DMS153 (cell line): ENCODE measurements at places on chromosomes 6 and 20.
A peak's percentile ranks its signal among the peaks of the same experiment; 100 is the strongest.

- DNase-seq = no peak
These were observed 131.7 kb downstream of the ARHGAP18 start for GRCh38 chr6:129578315-129578714.

GRCh38 chr6:56268266-56268665 lies 20.9 kb upstream of the COL21A1 start:
- DNase-seq = no peak

GRCh38 chr6:7818257-7819214 lies 92.1 kb downstream of the TXNDC5 start:
- DNase-seq = no peak

DNA sequence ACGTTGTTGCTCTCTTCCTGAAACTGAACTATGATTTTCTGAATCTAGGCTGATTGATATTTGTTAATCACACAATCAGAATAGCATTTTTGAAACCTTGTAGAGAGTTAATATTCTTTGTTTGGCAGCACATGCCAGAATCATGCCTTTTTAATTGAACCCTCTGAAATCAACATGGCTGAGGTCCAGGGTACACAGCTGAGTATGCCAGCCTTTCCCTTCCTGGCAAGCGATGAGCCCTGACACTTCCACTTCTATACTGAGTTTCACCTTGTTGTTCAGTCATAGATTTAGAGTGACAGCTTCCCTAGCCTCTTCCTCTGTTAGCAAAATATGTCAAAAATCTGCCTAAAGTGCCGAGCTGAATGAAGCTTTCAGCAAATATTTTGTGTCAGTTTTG lies 6.8 kb downstream of the HDDC2 start:
- DNase-seq = no peak

DNA sequence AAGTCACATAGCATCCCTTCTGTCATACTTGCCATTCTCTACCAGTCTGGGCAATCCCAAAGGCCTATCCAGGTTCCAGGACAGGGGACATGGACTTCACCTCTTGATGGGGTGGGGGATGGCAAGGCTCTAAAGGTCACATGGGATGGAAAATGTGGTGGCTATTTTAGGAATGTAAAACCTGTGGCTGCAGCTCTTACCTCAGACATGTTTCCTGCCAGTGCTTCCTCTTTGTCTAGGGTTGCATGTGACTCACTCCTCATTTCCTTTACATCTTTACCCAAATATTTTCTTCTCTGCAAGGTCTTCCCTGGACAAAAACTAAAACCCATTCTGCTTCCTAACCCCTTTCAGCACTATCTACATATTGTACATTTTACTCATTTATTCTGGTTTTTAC lies 135.7 kb downstream of the BTBD3 start:
- DNase-seq = peak; percentile 15

- no peak for DNase-seq
These were observed 269.9 kb downstream of the BCKDHB start for GRCh38 chr6:80376411-80376810.

- no peak for DNase-seq
These were observed 118.3 kb downstream of the SLC24A3 start for GRCh38 chr20:19330731-19331130.

GRCh38 chr6:105587349-105588122 lies 184.7 kb upstream of the PREP start:
- DNase-seq = no peak

- DNase-seq = no peak
These were observed 268.0 kb downstream of the TFAP2A start for GRCh38 chr6:10146715-10147451.

- no peak for DNase-seq
These were observed 84.9 kb downstream of the THBS2 start for GRCh38 chr6:169168706-169169105.

GRCh38 chr6:3696525-3697088 lies 54.9 kb downstream of the PXDC1 start:
- DNase-seq = no peak

GRCh38 chr6:101626269-101626668 lies 232.8 kb downstream of the GRIK2 start:
- no peak for DNase-seq

DNA sequence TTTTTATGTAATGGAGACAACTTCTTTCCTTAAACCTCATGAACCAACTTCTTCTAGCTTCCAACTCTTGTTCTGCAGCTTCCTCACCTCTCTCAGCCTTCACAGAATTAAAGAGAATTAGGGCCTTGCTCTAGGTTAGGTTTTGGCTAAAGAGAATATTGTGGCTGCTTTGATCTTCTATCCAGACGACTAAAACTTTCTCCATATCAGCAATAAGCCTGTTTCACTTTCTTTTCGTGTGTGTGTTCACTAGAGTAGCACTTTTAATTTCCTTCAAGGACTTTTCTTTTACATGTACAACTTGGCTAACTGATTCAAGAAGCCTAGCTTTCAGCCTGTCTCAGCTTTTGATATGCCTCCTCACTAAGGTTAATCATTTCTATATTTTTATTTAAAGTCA lies 596.1 kb upstream of the NRSN1 start:
- DNase-seq = no peak

GRCh38 chr6:136249336-136249735 lies 775 bp downstream of the MTFR2 start:
- no peak for DNase-seq

DNA sequence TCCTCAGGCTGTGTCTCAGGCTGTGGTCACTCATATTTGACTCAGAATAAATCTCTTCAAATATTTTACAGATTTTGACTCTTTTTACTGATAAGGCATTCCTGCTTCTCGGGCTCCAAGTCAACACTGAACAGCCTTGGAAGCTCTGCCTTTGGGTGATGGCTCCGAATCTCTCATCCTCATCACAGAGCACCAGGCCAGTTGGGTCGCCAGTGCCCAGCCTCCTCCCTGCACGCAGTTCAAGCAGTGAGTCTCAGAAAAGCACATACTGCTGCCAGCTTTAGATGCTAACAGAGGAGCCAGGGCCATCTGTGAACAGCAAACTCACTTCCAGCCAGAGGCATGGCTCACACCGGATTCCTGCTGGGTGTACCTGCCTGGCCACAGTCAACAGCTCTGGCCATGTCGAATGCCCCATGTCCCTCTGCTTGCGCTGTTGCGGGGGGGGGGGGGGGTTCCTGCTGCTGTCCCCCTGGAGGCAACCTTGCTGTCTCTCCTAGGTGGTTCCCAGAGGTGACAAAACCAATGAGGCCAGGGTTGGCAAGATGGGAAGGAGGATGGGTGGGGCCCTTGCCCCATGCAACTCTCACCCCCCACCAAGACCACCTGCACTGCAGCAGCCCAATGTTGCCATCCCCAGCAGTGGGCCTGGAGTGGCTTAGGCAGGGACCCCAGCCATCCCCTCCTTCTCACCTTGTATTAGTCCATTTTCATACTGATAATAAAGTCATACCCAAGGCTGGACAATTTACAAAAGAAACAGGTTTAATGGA lies 248.8 kb downstream of the ERMARD start:
- DNase-seq = no peak

DNA sequence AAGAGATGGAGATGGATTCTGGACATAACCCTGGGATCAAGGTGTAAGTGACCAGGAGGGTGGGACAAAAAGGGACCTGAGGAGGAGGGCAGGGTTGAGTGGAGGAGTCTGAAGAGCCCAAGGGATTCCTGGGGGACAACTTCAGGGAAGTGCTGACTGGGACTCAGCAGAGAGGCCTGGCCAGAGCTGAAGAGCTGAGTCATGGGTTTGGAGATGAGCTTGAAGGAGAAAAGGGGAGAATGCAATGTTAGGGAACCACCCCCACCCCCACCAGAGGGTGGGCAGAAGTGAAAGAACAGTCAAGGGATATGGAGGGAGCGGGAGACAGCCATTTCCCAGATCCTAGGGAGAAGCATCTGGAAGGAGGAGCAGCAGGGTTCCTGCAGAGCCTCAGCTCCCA lies 55.2 kb downstream of the INSM1 start:
- no peak for DNase-seq

DNA sequence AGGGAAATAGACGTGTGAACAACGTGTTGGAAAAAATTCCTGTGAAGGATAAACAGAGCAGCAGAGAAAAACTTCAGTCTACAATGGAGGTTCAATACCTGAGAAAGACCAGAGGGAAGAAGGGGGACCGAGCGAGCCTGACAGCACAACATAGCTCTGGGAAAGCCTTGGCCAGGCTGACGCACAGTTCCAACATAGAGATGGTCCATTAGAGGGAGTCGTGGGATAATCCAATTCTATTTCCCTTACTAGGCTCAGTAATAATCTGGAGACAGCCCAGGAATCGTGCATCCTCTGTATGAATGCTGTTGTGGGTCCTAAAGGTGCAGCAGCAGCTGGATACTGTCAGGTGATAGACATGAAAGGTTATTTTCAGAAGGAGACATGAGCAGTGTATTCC lies 370.8 kb upstream of the BTBD3 start:
- no peak for DNase-seq

- no peak for DNase-seq
These were observed 32.7 kb downstream of the LYRM2 start for GRCh38 chr6:89605861-89606260.

DNA sequence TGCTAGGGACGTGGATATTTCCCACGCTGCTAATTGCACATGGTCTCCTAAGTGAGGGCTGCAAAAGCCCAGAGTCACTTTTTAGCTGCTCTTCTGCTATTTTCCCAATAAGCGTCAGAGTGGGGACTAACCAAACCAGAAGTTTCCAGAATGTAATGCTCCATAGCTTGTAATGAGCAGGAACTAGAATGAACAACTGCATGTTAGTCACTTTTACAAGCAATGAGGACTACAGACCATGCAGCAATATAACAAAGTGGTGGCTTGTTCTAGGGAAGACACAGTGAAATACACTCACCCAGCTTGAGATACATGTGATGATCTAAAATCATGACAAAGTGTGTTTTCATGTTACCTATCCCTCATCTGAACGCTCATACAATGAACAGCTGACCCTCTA lies 314.1 kb upstream of the SGK1 start:
- no peak for DNase-seq

- no peak for DNase-seq
These were observed 95.0 kb downstream of the DLGAP4 start for GRCh38 chr20:36400909-36401735.

- no peak for DNase-seq
These were observed 28.5 kb downstream of the STK35 start for GRCh38 chr20:2130062-2130591.

DNA sequence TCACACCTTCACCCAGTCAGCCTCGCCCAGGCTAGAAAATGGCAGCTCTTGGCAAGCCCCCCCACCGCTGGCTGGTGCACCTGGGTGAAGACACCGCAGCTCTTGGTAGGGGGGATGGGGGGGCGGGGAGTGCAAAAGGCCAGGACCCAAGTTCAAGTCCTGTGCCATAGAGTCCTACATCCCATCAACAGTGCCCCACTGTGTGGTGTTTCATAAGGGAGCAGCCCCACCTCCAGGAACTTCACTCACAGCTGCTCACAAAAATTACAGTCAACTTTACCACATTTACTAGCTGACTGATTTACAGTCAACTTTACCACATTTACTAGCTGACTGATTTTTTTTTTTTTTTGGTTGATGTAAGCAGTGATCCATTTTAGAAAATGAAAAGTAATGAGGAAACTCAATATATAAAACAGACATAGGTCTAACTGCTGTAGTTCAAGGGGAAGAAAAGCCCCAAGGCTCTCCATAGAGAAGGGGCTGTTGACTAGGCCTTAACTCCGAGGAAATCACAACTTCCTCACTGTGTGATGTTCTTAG lies 208.9 kb upstream of the SNX9 start:
- DNase-seq = no peak

GRCh38 chr6:140845701-140846100 lies 1287.0 kb upstream of the GJE1 start:
- DNase-seq = no peak

DNA sequence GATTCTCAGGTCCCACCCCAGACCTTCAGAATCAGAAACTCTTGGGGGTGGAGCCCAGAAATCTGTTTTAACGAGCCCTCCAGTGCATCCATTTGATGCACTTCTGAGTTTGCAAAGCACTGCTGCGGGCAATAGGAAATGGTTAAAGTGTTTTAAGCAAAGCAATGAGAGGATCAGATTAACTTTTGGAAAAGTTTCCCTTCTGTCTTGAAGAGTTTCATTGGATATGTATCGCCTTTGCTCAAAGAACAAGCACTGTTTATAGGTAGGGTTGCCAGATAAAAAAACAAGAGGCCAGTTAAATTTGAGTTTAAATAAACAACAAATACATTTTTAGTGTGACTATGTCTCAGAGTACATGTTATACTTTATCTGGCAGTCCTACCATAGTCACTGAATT lies 226.0 kb downstream of the BMP7 start:
- DNase-seq = no peak

- DNase-seq = no peak
These were observed 47.9 kb upstream of the ARID1B start for GRCh38 chr6:156729248-156729647.

DNA sequence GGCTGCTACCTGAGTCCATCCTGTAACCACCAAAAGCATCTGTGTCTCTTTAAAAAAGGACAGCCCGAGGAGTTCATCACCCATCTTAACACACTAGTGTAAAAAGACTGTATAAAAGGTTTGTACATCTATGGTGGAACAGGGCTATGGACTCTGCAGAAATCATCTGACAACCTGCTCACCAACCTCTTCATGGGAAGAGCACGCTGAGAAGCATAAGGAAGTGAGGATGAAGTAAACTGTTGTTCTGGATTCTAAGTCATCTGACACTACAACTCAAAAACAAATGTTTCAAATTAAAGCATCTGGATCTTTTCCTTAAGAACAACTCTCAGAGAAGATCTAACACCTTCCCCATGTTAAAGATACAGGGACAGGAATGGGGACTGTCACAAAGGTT lies 5.4 kb downstream of the IFNGR1 start:
- no peak for DNase-seq

GRCh38 chr6:46016063-46016608 lies 476 bp upstream of the CLIC5 start:
- DNase-seq = no peak

DNA sequence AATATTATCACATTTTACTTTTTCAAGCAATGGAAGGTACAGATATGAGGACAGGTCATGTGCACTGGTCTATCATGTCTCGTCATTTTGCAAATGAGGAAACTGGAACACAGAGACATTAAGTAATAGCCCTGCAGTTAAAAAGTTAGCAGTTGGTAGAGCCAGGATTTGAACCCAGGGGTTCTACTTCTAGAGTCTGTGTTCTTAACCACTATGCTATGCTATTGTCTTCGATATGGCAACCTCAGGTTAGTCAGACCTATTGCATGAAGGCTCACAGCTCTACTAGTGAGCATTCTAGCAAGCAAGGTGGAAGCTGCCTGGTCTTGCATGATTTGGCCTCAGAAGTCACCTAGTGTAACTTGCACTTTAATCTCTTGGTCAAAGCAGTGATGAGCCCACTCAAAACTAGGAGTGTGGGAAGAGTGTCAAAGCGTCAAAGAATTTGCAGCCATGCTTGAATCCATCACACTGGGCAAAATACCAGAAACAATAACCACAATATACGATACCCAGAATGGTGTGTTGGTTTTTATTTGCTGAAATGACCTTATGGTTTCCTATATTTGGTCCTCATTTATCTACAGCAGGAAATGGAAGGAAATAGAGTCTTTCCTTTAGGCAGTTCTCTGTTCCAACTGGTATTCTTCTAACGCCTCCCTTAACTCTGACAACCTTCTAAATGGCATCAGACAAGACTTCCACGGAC lies 20.4 kb upstream of the BMP2 start:
- no peak for DNase-seq
